NCI-H526 (cell line): ENCODE measurements at places on chromosomes 11 and 22.

DNA sequence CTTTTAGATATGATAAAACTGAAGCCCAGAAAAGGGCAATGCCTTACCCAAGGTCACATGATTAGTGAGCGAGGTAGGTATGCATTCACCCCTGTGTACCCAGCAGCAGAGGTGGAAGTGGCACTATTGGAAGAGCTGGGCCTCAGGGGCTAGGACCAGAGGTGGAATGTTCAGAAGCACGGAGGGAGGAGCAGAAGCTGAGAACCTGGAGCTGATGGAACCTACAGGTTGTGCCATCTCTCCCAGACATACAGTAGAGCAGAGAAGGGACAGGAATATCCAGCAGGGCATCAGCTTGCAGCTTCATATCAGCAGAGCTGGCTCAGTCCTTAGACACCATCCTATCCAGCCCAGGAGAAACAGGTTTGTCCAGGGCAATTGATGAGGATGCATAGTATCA is 14.6 kb upstream of the FCHSD2 start:
- no peak for DNase-seq

DNA sequence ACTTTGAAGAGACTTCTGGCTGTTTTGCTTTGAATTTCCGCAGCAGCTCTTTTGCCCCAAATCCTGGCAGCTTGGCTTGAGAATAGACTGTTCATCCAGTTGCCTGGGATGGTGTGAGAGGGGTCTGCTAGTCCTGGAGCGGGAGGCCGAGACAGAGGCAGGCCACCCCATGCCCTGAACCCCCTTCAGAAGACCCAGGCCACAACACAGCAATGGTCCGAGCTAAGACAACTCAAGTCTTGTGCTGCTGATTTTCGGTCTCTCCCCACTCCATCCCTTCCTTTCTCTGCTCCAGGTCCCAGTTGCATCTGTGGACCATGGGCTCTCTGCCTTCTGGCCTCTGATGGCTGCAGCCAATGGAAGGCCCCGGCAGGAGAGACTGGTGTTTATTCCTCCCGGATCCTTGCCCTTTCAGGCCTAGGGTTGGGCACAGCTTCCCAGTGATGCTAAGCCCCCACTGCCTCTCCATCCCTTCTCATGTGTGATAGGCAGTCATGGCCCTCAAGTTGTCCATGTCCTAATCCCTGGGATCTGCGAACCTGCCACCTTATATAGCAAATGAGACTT is 31.9 kb upstream of the TP53I11 start:
- no peak for DNase-seq

DNA sequence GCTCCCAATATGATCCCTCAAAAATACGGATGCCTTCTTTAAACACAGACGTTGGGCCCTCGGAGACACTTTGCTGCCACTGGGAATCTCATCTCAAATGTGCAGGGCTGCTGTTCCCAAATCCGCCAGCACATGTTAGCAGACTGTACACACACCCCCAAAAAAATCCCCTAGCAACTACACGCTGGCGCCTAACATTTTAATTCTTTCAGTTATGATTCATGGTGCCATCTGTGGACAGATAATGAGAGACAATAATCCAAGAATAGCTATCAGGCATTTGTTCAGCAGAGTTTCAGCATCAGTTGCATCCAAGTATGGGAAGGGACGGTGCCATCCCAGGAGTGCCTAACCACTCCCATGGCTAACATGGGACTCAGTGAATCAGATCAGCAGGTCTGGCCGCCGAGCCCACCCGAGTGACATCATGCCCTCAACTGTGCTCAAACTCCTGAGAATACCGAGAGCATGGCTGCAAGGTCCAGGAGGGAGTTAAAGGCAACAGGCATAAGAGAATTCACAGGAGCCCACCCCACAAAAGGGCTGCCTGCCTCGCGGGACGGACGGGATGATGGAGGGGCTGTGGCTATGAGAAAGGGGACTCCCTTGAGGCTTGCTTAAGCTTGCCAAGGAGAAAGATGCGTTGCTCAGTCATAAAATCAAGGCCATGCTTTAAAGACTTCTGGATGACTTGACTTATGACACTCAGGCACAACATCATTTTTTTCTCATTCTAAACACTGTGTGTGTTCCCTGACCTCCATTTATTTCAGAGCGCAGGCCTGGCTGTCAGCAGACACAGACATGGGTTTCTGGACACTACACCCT is 337.0 kb downstream of the SHANK2 start:
- DNase-seq, result no peak

DNA sequence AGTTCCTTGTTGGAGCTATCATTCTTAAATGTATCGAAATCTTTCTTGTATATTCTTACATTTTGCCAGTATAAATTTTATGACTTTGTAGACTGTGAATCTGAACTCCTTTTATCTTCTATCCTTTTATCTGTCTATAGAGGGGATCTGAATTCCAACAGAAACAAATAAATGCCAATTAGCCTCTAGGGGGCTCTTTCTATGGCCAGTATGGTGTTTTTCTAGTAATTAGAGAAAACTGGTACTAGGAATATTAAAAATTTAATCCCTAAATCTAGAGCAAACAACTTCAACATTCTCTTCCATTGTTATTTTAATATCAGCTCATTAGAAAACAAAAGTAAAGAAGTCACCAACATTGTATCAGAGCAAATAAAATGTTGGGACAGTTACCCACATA is 21.5 kb upstream of the CAT start:
- no peak for DNase-seq

DNA sequence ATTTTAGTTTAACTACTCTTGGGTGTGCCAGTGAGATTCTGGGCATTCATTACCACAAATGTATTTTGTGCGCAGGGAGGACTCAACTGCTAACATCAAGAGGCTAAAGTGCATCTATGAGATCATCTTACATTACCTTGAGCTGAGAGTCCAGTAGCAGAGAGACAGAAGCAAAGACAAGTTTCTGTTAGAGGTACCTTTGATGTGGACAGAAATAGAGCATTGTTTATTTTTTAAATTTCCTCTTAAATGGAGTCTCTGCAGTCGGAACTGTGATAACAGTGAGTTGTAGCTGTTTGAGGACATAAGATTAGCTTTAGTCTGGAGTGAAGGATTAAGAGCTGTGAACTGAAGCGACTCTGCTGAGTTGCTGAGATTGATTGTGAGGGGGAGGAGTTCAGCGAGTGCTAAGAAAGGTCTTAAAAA is 297.0 kb downstream of the CADM1 start:
- no peak for DNase-seq

DNA sequence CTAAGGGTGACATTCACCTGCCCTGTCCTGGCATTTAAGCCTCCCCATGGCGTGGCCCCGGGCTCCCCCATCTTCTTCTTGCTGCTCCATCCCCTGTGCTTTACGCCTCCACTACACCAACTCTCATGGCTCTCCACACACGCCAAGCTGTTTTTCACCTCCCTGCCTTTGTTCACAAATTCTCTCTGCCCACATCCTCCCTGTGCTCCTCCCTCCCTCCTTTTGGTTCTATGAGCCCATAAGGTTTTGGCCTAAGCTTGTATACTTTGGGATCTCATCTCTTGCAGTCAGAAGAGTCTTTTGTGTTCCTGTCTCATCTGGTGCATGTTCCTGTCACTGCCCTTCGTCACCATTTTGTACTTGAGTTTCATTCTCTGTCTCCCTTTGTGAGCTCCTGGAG is 4.6 kb upstream of the DNAL4 start:
- DNase-seq, result no peak

DNA sequence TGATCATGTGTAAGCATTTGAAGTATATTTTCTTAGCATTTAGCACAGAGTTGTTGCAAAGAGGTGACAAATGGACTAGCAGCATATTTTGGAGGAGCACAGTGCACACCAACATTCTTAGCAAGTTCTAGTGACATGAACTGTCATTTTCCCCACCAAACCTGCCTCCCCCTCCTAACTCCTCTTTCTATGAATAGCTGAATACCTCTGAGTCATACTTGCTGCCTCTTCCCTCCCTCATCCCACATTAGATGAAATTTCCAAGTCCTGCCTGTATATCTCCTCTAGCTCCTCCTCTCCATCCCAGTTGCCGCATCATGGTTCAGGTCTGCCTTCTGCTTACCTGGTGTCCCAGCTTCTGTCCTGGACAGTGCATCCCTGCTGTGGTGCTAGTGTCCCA is 7.2 kb downstream of the OSBP2 start:
- no peak for DNase-seq

DNA sequence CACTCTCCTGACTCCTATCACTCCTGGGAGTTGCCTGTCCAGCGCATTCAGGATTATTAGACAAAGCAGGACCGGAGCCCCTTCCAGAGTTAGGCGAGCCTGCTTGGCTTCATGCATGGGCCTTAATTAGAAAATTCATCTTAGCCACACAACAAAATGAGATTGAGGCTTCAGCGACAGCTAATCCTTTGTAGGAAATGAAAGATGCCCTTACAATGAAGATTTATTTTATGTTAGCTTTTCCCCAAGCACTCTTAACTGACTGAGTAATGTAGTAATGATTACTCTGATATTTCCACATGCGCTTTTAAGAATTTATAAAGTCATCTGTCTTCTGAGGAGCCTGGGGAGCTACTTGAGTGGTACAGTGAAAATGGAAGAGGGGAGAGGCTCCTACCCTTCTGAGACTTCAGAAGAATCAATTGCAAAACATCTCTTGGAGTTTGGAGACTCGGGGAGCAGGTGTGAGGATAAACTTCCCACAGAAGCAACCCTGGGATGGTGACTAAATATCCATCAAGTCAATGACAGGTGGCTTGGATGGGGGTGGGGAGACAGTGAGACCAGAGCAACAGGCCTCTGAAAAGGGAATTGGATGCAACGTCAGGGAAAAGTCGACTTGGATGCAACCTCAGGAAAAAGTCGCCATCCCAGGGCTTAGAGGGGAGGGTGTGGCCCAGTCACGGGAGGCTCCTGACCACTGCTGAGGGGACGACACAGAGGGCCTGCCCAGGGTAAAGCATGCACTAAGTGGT is 434.5 kb upstream of the B3GAT1 start:
- no peak for DNase-seq

DNA sequence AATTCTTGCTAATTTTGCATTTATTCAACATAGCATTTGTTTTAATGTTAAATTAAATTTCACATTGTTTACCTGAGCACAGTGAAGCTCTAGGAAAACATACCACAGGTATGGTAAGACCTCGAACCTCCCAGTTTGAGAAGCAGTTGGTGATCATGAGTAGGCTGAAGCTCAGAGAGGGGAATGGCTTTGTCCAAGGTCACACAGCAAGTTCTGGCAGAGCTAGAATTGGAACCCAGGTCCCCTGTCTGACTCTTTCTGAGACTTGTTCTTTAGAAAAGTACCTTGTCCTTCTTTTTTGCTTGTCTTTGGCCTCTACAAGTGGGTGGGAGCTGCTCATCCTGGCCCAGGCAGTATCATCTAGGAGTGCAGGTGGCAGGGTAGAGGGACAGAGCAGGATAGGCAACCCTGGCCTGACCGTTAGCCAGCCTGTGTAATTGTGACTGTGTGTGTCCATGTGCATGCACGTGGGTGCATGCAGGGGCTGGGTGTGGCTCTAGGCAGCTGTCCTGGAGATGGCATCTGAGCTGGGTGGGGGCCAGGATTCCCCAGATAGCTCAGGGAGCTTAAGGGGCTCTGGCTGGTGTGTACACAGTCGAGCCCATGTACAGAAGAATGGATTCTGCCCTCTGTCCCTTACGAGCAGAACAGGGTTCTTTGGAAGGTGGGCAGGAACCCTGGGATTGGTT is 21.6 kb downstream of the PHLDB1 start:
- DNase-seq, result no peak

DNA sequence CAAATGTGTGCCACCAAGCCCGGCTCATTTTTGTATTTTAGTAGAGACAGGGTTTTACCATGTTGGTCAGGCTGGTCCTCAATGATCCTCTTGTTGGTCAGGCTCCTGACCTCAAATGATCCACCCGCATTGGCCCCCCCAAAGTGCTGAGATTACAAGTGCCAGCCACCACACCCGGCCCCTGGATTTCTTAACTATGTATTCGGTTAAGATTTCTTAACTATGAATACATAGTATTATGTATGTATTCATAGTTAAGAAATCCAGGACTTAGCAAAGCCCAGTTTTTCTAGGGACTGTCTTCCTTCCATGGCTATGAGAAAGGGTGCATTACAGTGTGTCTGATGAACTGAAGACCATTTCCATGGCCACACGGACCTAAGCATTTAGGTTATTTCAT is 1.7 kb downstream of the C11orf91 start:
- DNase-seq, result no peak

DNA sequence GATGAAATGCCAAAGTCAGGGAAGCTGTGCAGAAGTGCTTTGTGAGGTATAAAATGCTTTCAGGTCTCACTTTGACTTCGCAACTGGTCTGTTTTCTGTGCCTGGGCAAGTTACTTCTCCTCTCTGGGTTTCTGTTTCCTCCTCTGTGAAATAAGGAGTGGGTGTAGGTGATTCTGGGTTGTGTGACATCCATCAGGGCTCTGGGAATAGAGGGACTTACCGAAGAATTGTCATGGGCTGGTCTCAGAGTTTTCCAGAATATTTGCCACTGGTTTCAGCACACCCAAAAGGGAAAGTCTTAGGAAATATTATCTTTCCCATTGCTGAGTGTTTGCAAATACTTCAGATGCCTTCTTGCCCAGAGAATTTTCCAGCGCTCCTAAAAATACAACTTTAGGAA is 118.4 kb downstream of the KIAA1671 start:
- DNase-seq, result no peak
